ENCODE measurements at places on chromosomes 6 and 20.

GRCh38 chr20:2032168-2032567, 38.3 kb upstream of the PDYN start:
- DNase-seq = no peak

- no peak for DNase-seq
Measured at GRCh38 chr6:158767709-158768108, 51.5 kb downstream of the EZR start.

DNA sequence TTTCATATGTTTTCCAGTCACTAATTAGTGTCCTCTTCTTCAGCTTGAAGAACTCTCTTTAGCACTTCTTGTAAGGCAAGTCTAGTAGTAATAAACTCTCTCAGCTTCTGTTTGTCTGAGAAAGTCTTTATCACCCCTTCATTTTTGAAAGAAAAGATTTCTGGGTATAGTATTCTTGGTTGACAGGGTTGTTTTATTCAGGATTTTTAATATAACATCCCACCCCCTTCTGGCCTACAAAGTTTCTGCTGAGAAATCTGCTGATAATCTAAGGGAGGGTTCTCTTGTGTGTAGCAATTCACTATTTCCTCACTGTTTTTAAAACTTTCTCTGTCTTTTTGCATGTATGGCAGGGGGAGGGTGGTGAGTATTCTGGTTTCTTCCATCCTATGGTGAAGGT, 9.6 kb upstream of the WFDC11 start:
- DNase-seq = no peak

DNA sequence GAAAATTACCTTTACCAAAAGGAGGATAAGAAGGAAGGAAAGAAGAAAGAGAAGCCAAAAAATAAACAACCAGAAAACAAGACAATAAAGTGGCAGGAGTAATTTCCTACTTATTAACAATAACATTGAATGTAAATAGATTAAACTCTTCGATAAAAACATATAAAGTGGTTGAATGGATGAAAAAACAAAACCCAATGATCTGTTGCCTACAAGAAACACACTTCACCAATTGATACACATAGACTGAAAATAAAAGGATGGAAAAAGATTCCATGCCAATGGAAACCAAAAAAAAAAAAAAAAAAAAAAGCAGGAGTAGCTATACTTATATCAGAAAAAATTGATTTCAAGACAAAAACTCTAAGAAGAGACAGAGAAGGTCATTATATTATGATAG, 518.9 kb downstream of the BCKDHB start:
- DNase-seq = no peak

DNA sequence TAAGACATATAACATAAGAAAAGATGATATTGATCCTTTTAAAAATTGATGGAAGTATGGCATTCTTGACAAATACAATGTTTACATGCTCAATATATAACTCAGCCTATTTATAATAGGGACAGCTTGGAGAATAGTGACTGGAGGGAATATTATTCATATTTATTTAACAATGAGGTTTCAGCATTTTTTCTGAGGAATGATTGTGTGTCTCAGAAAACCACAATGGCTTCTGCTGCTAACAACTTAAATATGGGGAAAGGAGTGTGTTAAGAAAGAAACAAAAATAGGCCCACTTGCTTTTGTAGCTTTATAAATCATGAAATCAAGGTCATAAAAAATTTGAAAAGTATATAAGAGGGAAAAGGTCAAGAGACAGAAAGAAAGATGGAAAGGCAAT, 163.2 kb upstream of the TBX18 start:
- DNase-seq = no peak

DNA sequence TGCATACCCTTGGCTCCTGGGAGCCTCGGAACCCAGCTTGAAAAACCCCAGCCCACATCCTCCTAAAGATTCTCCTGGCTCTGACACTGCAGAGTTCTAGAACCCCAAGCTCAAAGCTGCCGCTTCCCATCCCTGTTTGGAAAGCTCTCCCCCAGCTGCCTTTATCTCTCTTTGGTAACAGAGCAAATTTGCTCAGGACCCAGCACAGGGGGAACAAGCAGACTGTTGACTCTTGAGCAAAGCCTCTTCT, 38.9 kb downstream of the HNF4A start:
- DNase-seq = no peak

DNA sequence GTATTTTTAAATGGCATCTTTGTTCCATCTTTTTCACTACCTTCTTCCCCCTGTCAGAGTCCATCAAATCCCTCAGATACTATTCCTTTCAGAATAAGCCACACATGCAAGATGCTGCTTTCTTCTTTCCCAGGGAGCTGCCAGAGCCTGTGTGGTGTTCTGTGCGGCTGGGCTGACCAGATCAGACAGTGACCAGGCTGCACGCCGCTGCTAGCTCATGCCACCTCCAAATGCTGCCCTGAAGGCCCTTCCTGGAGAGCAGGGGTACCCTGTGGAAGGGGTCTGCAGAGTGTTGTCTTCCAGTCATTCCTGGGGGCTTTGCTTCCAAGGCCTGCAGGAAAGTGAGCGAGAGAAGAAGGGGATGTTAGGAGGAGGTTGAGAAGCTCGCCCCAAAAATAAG, 179.1 kb upstream of the SUPT3H start:
- no peak for DNase-seq

DNA sequence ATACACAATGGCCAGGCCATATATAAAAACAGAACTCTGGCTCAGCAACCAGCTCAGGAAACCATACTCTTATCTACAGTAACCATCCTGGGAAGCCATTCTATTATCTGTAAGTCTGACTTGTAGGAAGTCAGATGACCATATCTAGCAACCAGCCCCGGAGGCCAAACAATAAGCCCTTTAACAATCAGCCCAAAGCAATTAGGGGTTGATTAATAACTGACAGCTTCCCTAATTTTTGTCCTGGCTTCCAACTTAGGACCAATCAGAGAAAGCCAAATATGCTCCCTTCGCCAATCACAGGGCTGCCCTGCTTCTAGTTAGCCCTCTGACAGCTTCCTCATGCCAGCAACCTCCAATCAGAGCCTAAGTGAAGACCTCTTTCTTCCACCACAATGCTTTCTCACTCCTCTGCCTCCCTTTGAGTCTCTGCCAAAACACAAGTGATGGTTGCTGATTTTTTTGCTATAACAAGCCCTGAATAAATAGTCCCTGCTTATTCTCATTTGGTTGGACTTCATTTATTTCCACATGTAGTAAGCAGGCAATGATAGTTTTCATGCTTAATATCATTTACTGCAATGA, 37.8 kb upstream of the STXBP5 start:
- no peak for DNase-seq

GRCh38 chr20:36367907-36368799, 62.0 kb downstream of the DLGAP4 start:
- no peak for DNase-seq

DNA sequence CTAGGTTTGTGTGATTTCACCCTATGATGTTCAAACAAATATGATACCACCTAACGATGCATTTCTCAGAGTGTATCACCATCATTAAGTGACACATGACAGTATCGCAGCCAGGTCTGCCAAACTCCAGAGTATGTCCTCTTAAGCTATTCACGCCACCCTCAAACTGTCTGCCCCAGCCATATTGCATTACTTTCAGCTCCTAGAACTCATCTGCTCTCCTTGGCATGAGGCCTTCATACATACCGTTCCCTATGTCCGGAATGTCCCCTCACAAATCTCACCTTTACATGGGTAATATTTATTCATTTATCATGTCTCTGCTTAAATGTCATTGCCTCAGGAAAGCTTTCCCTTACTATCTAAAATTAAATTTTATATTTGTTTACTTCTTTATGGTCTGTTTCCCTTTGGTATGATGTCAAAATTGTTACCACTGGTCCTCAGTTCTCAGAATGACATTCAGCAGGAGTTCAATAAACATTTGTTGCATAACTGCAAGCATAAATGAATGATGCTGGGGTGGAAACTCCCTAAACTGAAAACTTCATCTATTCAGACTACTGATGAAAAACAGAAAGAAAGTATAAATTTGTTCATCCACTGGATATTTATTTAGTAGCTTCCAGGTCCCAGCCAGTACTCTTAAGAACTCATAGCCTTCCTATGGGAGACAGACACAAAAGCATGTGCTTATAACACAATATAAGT, 3.2 kb downstream of the SESN1 start:
- DNase-seq = no peak

DNA sequence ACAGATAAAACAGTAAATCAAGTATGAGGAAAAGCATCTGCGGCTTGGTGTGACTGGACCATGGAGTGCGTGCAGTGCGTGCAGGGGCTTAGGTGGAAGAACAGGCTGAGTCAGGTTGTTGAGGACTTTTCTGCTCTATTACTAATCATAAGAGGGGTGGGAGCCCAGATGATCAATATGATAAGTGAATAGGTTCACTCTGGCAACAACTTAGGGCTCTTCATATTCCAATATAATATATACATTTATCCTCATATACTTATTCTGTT, 56.4 kb downstream of the PDE10A start:
- no peak for DNase-seq

DNA sequence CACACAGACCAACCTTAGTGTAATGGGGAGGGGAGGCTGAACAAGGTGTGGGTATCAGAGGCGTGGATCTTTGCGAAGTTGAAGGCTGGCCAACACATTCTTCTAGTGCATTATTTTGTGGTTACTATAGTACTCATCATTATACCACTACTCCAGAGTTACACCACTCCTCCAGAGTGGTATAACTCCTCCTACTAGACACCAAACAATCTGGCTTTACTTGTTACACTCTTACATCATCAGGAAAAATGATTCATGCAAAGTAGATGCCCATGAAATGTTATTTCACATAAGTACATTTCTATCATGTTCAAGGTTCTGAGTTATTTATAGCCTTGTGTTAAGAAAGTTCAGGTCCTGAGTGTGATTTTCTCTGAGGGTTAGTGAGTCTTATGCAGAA, 443.1 kb upstream of the OPRM1 start:
- no peak for DNase-seq

DNA sequence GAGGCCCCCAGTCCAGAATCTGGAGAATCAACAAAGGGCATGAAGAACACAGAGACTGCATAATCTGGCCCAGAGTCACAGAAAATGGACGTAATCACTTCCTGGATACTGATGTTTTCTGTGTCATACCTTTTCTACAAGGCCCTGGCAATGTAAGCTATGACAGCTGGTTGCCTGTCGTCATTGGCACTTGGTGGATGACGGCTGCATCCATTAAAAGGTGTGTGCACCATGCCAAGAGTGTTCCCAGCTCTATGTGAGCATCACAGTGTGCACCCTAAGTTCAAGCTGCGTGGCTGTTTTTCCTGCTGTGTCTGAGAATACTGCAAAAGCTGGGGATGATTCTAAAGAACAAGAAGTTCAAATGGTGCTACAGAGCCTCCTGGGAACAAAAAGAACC, 275.2 kb upstream of the CNR1 start:
- no peak for DNase-seq

DNA sequence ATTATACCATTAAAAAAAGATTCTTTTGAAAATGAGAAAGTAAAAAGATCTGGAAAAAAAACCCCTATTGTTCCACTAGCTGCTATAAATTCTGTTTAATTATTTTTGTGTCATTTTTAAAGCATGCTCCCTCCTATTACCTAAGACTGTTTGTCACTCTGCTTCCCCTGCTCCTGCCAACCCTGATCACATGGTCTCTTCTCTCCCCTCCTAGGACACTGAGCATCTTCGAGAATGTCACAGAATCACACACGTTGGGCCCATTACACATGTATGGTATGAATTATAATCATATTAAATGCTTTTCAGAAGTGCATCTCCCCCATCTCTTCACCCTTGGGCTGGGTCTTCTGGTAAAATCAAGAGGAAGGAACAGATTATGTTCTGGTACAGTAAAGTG, 6.2 kb downstream of the SNAP91 start:
- no peak for DNase-seq

DNA sequence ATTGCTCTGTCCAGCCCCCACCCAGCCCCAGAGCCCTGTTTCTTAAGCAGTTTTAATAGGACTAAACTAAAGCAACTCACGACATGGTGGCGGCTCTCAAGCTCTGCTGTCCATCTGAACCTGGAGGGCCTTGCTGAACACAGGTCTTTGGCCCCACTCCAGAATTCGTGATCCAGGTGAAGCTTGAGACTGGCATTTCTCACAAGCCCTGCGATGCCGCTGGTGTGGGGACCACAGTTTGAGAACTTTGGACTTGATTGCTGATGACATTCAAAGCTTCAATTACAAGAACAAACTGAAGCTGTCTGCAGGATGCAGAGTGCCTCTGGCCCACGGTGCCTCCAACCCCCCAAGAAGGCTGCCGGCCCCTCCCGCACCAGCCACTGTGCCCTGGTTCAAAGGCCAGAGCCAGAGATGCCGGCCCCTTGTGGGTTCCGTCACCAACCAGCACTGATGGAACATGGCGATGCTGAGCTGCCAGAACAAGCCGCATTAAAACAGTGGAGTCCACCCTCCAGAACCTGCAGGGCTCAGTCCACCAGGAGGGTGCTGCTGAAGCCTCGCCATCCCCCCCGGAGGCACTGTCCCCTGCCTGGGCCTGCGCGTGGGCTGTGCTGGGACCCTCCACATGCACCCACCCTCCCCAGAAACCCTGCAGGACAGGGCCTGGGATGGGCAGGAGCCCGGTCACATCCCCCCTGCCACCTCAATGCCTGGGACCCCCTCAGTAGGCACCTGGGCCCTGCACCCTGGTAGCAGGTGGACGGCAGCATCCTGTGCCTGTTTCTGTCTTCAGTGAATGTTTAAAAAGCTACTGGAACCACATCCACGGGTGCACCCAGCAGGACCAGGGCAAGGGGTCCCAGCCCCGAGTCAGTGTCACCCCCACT, 101.1 kb downstream of the PSMB1 start:
- DNase-seq = no peak

GRCh38 chr6:143187238-143187923, 126.7 kb downstream of the AIG1 start:
- peak; percentile 20 for DNase-seq

GRCh38 chr6:25026723-25027122, 91.0 kb upstream of the RIPOR2 start:
- DNase-seq = no peak

DNA sequence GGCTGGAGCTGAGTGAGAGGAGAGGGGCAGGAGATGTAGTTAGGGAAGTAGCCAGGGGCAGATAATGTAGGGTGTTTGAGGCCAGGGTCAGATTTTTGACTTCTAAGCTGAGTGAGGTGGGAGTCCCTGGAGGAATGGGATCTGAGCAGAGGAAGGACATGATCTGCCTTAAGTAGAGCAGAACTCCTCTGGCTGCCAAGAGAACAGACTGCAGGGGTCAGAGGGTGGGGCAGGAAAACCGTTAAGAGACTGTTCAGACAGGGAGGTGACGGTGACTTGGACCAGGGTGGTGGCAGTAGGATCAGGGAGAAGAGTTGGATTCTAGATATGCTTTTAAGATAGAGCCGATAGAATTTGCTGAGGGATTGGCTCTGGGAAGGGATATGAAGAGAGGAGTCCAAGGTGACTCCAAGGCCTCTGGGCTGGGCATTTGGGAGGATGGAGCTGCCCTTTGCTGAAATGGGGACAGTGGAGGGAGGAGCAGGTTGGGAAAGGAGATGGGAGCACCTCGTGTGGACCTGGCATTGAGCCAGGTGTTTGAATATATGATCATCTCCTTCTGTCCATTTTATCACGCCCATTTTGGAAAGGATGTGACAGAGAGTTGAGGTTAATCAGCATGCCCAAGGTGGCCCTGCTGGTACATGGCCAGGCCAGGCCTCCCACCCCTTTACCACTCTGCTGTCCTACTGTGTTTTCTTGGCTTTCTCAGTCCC, 18.8 kb downstream of the EYA2 start:
- DNase-seq = no peak
